ENCODE measurements at places on chromosomes 5 and 9.

- H3K27me3 ChIP-seq: peaks cover 33% of the 10 kb centered on the region
- DNase-seq: peak; percentile 70
- peaks cover 4% of the 10 kb centered on the region for H3K36me3 ChIP-seq
- H3K27ac ChIP-seq: peak overlapping the region; percentile 80
- peaks cover 9% of the 10 kb centered on the region for H3K4me1 ChIP-seq
- H3K4me3 ChIP-seq: peak overlapping the region; percentile 67
These were observed 6.9 kb upstream of the OTP start for GRCh38 chr5:77645158-77645994.

DNA sequence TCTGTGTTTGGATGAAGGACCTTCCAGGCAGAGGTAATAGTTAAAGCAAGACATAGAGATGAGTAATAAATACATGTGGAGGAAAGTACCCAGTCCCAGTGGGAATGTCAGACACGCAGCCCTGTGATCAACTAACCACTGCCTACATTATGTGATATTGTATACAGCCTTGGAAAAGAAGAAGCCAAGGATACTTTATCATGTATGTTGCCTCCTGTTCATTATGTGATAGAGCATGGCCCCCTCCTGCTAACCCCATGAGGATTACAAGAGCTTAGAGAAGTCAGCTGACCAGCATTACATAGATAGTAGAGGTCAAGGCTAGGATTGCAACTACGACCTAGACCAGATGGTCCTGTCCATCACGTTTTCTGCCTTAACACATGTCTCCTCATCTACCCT, 497.0 kb upstream of the TNC start:
- DNase-seq: no peak
- H3K4me1 ChIP-seq: no peaks in the 10 kb centered on the region
- H3K4me3 ChIP-seq: no peak overlapping the region
- no peaks in the 10 kb centered on the region for H3K27me3 ChIP-seq
- H3K36me3 ChIP-seq: no peaks in the 10 kb centered on the region

DNA sequence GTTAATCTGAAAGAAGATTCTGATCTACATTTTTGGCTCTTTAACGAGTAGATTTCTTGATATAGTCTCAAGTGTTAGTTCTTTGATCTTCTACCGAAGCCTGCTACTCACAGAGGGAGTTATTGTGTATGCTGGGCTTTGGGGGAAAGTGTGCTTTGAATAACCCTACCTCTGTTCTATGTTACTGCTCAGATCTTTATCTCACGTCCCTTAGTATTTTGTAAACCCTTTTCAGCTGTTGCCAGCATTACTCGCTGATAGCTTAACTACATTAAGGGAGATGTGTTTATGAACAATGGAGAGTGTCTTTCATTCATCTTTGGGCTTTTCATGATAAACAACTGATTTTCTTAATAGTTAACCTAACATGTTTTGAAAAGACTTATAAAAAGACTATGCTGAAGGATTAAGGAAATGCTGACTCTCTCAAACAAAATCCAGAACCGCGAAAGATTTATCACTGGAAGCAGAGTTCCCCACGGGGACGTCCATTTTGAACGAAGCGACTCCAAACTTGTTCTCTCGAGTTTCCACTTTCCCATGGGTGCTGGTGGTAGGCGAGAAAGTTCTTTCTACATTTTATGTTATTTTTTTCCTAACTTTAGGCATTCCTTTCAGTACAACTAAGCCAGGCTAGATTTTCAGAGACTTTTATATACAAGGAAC, 27.9 kb upstream of the ALDH1A1 start:
- H3K27me3 ChIP-seq: peaks cover 2% of the 10 kb centered on the region
- H3K36me3 ChIP-seq: no peaks in the 10 kb centered on the region
- H3K27ac ChIP-seq: no peak overlapping the region
- DNase-seq: no peak
- H3K4me1 ChIP-seq: no peaks in the 10 kb centered on the region

DNA sequence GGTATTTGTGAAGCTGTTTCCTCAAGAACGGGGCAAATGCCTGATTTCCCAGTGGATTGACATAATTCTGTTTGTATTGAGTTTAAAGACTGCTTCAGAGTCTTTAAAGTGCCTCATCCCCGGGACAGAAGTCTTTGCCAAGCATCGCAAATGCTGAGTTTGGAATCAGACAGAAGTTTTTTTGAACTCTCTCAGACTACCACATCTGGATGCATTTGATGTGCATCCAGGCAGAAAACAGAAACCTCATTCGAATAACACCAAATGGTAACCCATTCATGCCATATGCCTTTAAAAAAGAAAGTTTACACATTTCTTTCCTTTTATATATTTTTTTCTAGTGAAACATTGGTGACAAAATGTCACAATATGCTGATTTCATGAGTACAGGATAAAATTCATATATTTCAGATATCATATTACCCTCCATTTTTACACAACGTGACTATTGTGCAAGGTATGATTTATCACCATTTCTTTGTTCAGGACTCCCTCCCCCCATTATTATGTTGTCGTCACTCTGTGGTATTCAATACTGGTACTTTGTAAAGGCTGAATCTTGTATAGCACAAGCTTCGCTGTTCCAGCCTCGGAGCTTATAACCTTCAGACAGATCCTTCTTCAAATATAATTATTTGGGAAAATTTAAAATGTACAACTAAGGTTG, 91.1 kb downstream of the ZNF608 start:
- H3K4me1 ChIP-seq: peaks cover 17% of the 10 kb centered on the region
- H3K27ac ChIP-seq: no peak overlapping the region
- H3K36me3 ChIP-seq: no peaks in the 10 kb centered on the region
- DNase-seq: no peak

- no peaks in the 10 kb centered on the region for H3K4me1 ChIP-seq
- H3K36me3 ChIP-seq: no peaks in the 10 kb centered on the region
- H3K4me3 ChIP-seq: no peak overlapping the region
- DNase-seq: no peak
- peaks cover 18% of the 10 kb centered on the region for H3K27me3 ChIP-seq
- H3K27ac ChIP-seq: no peak overlapping the region
These were observed 8.7 kb downstream of the SLC6A19 start for GRCh38 chr5:1209896-1210776.

DNA sequence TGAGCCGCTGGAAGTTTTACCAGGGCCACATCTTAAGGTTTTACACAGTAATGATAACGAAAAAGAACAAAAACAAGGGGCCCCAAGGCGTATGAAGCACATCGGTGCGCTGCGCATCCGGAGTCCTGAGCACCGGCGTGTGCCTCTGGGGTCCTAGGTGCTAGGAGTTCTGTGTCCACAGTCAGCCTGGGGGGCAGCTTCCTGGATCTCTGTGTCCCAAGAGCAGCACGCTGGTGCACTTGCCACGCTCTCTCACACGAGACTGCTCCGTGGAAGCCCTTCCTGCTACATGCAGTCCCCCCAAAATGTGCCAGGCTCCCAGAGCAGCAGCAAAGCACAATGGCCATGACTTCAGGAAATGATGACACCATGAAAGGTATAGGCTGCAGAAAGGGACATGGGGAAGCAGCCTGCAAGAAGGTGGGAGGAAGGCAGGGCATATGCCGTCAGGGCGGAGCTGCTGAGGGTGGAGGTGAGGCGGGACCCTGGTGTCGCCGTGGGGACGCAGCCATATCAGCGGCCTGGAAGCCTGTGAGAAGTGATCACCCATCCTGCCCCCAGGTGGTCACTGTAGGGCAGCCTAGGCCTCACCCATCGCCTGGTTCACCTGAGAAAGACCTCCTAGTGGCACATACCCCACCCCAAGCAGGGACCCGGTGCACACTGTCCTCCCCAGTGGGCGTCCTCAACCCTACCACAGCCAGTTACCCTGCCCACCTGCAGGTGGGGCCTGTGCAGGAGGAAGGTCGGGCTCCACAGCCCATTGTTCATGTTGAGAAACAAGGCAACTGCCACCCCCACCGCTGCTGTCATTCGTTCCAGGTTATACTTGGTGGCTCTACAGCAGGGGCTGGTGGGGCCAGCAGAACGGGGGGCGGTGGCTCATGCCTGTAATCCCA, 23.6 kb upstream of the SLC6A3 start:
- peak overlapping the region; percentile 55 for H3K27ac ChIP-seq
- H3K4me1 ChIP-seq: peaks cover 15% of the 10 kb centered on the region
- H3K4me3 ChIP-seq: no peak overlapping the region
- no peaks in the 10 kb centered on the region for H3K27me3 ChIP-seq
- peaks cover 40% of the 10 kb centered on the region for H3K36me3 ChIP-seq

All from memory B cell (primary cell).